B cell (primary cell): ENCODE measurements at places on chromosomes 13 and 19. TPM values are rescaled to one million over a fixed set of nuclear protein-coding genes. Genes with fewer than 3 reads are reported as not detected.

GRCh38 chr13:24253520-24254145, 55.7 kb upstream of the C1QTNF9 start:
- no peak overlapping the region for H3K4me3 ChIP-seq
- no peak for DNase-seq
- no peak overlapping the region for H3K27ac ChIP-seq
- H3K27me3 ChIP-seq = no peaks in the 10 kb centered on the region

Gene LAIR1
- total RNA-seq = 40.2 and 41.5 TPM in 2 replicates

DNA sequence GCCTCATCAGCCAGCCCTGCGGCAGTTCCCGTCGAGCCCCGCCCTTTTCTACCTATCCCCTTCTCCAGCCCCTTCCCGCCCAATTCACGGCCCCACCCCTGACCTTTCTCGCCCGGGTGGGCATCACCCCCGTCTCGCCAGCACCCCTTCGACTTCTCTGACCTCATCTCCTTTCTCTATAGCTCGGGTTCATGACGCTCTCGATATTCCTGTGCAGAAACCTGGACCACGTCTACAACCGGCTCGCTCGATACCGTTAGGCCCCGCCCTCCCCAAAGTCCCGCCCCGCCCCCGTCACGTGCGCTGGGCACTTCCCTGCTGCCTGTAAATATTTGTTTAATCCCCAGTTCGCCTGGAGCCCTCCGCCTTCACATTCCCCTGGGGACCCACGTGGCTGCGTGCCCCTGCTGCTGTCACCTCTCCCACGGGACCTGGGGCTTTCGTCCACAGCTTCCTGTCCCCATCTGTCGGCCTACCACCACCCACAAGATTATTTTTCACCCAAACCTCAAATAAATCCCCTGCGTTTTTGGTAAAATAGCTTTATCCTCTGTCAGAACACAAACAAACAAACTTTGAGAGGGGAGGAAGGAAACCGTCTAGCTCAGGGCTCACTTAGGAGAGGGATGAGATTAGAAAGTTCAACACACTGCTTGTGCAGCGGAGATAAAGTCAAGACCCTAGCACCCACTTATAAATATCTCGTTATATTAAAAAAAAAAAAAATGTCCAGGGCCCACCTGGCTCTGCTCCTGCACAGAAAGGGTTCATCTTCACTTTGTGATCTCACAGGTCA, 5.1 kb downstream of the CD37 start:
- no peaks in the 10 kb centered on the region for H3K27me3 ChIP-seq
- DNase-seq = peak; percentile 98
- no peaks in the 10 kb centered on the region for H3K36me3 ChIP-seq
- H3K4me3 ChIP-seq = peak overlapping the region; percentile 98
- peak overlapping the region; percentile 89 for H3K27ac ChIP-seq

Gene PRTN3
- total RNA-seq = not detected in 2 replicates

Gene WDR87
- 0.07 TPM in 1 of 2 replicates, not detected in the other for total RNA-seq

DNA sequence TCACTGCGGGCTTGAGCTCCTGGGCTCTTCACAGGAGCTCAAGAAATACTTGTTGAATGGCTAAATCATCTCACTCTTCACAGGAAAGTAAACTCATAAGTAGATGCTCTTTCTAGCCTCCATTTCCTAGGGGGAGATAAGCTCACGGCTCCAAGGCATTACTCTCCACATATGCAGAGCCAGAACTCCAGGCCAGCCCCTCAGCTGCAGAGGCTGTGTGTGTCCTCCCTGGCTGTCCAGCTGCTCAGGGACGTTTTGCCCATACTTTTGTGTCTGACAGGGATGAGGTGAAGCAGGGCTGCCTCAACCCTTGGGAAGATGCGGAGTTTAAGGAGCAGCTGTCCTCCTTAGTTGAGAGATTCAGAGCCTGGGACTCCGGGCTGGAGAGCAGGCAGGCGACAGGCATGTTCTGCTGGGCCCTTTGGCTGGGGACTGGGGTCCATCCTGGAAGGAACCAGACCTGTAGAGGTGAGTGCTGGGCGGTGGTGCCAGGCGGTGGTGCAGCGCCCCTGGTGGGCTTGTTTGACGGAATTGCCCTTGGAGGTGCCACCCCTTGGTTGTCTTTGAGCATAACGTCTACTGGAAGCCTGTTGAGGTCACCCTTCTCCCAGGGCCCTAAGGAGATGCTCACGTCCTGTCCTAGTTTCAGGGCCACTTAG, 20.5 kb upstream of the SLC15A1 start:
- H3K27me3 ChIP-seq = no peaks in the 10 kb centered on the region
- H3K4me1 ChIP-seq = no peaks in the 10 kb centered on the region
- H3K36me3 ChIP-seq = no peaks in the 10 kb centered on the region
- DNase-seq = no peak
- H3K4me3 ChIP-seq = no peak overlapping the region

- no peak overlapping the region for H3K27ac ChIP-seq
- H3K36me3 ChIP-seq = no peaks in the 10 kb centered on the region
- peaks cover 22% of the 10 kb centered on the region for H3K4me1 ChIP-seq
- DNase-seq = no peak
- no peak overlapping the region for H3K4me3 ChIP-seq
Observed at GRCh38 chr13:22121146-22121739, 450.4 kb downstream of the FGF9 start.

Gene FCAR
- total RNA-seq = 0.34 TPM in 1 of 2 replicates, not detected in the other

Gene SIRT2
- total RNA-seq = 41.8 and 42.4 TPM in 2 replicates

DNA sequence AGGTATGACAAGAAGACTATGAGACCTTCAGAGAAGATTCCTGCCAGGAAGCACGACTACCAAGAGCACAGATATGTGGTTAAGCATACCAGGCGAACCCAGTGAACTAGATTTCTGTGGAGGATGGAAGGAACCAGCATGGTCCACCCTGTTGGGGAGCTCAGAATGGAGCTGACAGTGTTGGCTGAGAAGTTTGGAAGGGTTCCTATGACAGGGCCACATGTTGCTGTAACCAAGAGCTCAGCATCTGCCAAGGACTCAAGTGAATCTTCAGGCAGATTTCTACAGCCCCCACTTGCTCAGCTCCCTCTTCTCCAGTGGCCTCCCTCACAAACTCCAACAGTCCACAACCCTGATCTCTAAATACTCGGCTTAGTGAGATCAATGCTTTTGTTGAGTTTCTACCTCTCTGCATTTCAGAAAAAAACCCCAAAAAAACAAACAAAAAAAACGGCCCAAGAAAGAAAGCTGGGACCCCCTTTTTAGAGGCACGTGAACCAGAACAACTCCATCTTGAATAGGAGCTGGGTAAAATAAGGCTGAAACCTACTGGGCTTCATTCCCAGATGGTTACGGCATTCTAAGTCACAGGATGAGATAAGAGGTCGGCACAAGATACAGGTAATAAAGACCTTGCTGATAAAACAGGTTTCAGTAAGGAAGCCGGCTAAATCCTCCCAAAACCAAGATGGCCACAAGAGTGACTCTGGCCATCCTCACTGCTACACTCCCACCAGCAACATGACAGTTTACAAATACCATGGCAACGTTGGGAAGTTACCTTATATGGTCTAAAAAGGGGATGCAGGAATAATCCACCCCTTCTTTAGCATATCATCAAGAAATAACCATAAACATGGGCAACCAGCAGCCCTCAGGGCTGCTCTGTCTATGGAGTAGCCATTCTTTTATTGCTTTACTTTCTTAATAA, 691.1 kb downstream of the UQCRFS1 start:
- no peaks in the 10 kb centered on the region for H3K27me3 ChIP-seq
- no peak for DNase-seq
- no peak overlapping the region for H3K4me3 ChIP-seq
- no peaks in the 10 kb centered on the region for H3K4me1 ChIP-seq
- H3K36me3 ChIP-seq = no peaks in the 10 kb centered on the region

GRCh38 chr19:18995804-18996241, 37.5 kb downstream of the SUGP2 start:
- H3K27me3 ChIP-seq = no peaks in the 10 kb centered on the region
- no peaks in the 10 kb centered on the region for H3K4me1 ChIP-seq
- DNase-seq = peak; percentile 29

- H3K27ac ChIP-seq = no peak overlapping the region
- peaks cover 2% of the 10 kb centered on the region for H3K27me3 ChIP-seq
- H3K4me1 ChIP-seq = peaks cover 12% of the 10 kb centered on the region
- no peaks in the 10 kb centered on the region for H3K36me3 ChIP-seq
Observed at GRCh38 chr19:1313695-1314613, 28.3 kb downstream of the EFNA2 start.

- no peaks in the 10 kb centered on the region for H3K36me3 ChIP-seq
- H3K27ac ChIP-seq = no peak overlapping the region
- no peak for DNase-seq
- H3K27me3 ChIP-seq = no peaks in the 10 kb centered on the region
- no peak overlapping the region for H3K4me3 ChIP-seq
Observed at GRCh38 chr13:70623239-70623638, 515.0 kb upstream of the KLHL1 start.

- no peaks in the 10 kb centered on the region for H3K4me1 ChIP-seq
- H3K36me3 ChIP-seq = no peaks in the 10 kb centered on the region
- H3K27ac ChIP-seq = no peak overlapping the region
- H3K4me3 ChIP-seq = no peak overlapping the region
- no peaks in the 10 kb centered on the region for H3K27me3 ChIP-seq
Observed at GRCh38 chr13:112652512-112653070, 37.2 kb upstream of the ATP11A start.
